ENCODE measurements at places on chromosomes 3 and 15.
A peak's percentile ranks its signal among the peaks of the same experiment; 100 is the strongest.

DNA sequence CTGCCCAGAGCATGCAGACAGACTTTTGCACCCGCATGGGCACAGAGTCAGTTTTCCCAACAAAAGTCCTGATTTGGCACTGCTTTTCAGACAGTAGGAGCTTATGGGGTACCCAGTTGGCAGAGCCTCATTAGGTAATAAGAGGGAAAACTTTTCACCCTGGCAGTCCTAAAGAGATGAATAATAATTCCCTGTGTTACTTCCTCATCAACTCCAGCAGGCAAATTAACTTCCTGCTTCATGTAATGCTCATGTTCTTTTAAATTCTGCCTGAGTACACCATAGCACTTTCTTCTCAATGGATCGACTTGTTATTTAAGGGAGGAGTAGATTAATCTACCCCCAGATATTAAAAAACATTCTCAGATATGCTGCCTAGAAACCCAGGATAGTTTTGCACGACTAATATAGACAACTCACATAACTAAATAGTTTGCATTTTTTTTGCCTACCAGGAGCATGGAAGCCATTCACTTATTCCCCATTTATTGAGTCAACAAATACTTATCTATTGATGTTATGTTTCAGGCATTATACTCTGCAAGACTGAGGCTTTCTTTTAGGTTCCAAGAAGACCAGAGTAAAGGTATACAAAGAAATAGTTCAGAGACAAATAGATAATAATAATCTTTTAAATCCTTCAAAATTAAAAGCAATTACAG is 214.5 kb downstream of the KCNMB2 start:
- no peak for DNase-seq

DNA sequence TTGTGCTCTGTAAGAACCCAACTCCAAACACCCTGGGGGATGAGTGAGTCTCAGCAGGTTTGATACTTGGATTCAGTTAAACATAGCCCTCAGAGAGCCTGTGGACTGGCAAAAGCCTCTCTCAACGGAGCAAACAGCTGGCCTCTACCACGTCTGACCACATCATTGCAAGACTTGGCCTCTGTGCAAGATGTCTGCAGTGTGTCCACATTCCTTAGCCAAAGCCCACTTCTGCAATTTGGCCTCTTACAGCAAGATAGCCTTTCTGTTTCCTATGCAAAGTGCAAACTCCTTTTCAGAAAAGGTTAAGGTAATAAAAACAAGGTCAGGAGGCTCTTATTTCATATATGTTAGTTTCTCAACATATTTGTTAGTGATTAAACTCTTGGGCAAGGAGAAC is 27.9 kb downstream of the FBN1 start:
- DNase-seq, result no peak

- DNase-seq, result no peak
These were observed 13.3 kb downstream of the SH2D7 start for GRCh38 chr15:78105476-78106241.

GRCh38 chr15:74799856-74800558 is 12.6 kb upstream of the LMAN1L start:
- DNase-seq, result peak; percentile 53

DNA sequence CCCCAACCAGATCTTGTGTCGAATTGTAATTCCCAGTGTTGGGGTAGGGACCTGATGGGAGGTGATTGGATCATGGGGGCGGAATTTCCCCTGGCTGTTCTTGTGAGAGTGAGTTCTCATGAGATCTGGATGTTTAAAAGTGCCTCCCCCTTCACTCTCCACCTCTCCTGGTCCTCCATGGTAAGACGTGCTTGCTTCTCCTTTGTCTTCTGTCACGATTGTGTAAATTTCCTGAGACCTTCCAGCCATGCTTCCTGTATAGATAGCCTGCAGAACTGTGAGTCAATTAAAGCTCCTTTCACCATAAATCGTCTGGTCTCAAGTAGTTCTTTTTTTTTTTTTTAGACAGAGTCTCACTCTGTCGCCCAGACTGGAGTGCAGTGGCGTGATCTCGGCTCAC is 42.3 kb downstream of the NR1D2 start:
- no peak for DNase-seq

GRCh38 chr3:36832406-36832805 is 68.1 kb upstream of the DCLK3 start:
- DNase-seq, result no peak

DNA sequence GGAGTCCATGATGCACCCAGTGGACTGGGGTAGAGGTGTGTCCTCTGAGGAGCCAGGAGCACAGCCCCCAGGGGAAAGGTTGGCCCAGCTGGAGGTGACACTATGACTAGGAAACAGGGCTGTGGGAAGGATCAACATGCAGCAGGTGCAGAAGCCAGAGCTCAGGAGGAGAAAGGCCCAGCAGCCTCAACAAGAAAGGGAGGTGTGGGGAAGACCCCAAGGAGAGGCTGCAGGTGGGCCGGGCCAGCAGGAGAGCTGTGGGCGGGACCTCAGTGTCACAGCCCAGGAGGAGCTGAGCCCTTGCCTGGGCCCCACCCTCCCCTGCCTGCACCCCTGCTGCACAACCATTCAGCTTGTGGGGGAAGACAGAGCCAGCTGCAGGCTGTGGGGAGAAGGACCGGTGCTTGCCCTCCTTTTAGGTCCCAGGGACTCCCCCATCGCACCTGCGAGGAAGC is 18.4 kb upstream of the KLF13 start:
- DNase-seq, result no peak

DNA sequence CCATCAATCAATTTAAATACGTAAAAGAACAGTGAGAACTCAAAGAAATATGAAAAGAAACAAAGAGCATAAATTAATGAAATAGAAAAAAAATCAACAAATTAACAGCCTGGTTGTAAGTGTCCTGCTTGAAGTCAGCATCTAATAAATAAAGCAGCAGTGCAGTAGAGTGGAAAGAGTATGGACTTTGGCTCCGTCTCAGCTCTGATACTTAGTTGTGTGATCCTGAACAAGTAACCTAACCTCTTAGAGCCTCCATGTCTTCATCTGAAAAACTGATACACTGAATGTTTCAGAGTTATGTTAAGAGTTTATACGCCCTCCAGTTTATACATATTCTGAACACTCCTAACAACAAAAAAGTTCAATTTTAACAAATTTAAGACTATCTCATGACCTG is 44.6 kb downstream of the TFDP2 start:
- DNase-seq, result no peak

DNA sequence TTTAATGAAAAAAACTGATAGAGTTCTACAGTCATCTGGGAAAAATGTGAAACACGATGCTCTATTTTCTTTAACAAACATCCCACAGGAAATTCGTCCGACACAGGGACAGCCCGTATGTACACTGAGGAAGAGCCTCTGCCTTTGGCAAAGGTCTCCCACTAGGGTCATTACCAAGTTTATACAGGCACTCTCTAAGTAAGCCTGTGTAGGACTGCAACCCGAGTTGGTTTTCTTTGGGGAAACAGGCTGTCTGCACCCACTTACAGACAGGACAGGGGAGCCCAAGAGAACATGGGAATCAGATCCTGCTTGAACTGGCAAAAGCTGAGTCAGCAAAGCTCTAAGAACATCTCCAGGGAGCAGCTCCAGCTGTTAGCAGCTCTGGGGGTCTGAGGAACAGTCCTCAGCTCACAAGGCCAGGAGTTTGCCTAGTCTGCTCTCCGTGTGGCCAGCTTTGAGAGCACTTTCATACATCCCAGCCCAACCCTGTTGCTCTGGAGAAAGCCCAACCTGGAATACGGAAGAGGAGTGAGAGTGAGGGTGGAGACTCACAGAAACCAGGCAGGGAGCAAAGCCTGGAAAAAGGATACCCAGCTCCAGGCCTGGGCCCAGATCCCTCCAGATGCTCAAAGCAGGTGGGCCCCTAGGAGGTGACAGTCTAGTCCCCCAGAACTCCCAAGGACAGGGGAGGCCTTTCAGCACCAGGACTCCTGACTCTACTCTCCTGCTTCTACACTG is 1.9 kb downstream of the TBC1D2B start:
- peak; percentile 88 for DNase-seq

- DNase-seq, result peak; percentile 59
These were observed 43.1 kb downstream of the DNASE1L3 start for GRCh38 chr3:58167431-58168351.

DNA sequence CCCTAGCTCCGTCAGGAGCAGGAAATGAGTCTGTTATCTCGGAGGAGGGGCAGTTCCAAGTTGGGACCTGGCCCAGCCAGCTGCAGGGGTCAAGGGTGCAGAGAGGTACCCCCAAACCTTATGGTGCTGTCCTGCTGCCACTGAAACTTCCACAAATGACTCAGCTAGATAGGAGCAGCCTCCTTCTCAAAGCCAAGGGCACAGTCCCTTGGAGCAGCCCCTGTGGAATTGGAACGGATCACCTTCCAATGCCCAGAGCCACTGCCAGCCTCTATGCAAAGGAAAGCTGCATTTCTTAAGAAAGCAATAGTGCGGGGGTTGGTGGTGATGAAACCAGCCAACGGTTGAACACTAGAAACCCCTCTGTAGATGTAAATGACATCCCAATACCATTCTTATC is 19.6 kb upstream of the LRRK1 start:
- no peak for DNase-seq

- DNase-seq, result no peak
These were observed 24.0 kb upstream of the AGBL1 start for GRCh38 chr15:86055688-86056087.

- DNase-seq, result no peak
These were observed 33.6 kb downstream of the DMXL2 start for GRCh38 chr15:51588966-51589365.

GRCh38 chr15:35023804-35024203 is 35.7 kb upstream of the ZNF770 start:
- DNase-seq, result no peak

- no peak for DNase-seq
These were observed 364.7 kb downstream of the FHIT start for GRCh38 chr3:60886518-60886917.

GRCh38 chr15:76363251-76363650 is 26.7 kb downstream of the ISL2 start:
- no peak for DNase-seq

DNA sequence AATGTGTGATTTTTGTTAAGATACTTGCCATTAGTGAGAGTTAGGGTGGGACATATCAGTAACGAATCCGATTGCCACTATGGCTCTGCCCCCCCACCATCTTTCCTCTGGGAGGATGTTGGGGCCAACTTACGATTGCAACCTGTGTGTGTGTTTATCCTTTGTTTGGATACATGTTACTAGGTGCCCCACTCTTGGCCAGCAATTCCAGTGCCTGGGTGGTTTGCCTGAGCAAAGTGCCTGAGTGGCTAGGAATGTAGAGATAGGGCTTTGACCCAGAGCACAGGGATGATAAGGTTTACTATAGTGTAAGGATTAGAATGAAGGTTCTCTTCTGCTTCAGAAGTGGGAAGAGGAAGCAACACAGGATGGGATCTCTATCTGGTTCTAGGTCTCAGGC is 231.8 kb downstream of the TP63 start:
- no peak for DNase-seq

DNA sequence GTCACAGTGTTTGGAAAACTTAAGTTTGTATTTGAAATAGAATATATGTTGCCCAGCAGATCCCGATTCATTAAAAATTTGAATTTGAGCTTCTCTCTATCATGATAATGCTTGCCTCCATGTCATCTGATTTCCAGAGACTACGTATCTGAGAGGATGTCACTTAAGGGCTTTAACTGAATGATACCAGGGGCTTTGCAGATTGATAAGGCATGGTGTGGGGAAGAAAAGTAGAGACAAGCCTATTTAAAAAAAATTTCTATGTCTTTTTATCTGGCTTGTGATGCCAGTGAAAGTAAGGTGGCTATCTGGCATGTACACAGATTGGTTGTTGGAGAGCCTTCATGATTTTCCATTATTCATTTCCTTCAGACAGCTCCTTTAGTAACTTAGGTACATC is 72.7 kb downstream of the UBE2E2 start:
- DNase-seq, result no peak

DNA sequence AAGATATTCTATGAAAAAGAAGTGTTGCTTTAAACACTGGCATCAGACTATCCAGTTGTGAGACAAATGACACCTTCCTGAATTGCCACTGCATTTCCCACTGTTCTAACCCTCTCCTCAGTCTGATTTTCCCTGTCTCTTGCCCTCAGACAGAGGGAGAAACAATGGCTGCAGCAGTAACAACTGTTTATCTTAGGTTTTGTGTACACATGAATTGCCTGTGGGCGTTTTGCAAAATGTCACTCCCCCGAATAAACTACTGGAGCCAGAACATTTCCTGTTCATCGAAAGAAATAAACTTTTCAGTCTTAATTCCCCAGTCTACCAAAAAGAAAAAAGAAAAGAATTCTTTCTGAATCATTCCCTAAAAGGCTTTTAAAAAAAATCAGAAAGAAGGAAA is 155.1 kb downstream of the MAGI1 start:
- DNase-seq, result peak; percentile 10

GRCh38 chr3:16171009-16171408 is 3.5 kb upstream of the GALNT15 start:
- DNase-seq, result no peak

- DNase-seq, result no peak
These were observed 54.7 kb downstream of the OXNAD1 start for GRCh38 chr3:16319723-16320122.

DNA sequence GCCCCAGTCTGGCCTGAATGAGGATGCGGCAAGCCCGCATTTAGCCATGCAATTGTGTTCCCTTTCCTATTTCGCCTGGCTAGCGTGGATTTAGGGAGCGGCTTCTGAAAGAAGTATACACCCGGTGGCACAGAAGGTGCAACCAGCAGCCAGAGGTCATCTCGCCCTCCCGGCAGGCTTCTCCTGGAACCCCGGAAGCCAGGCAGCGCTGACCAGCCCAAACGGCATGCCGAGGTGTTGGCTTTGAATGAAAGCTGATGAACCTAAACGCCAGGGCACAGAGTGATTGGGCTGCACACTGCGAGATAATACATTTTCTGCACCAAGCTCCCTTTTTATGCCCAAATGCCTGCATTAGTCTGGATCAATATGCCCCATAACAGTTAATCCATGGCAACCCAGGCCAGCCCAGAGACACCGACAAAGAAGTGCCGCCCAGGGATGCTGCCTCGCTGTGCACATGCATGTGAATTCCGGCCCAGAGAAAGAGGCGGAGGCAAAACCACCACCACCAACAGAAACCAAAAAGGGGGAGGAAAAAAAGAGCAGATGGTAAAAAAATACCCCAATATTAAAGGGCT is 1.4 kb downstream of the SRGAP3 start:
- DNase-seq, result no peak

DNA sequence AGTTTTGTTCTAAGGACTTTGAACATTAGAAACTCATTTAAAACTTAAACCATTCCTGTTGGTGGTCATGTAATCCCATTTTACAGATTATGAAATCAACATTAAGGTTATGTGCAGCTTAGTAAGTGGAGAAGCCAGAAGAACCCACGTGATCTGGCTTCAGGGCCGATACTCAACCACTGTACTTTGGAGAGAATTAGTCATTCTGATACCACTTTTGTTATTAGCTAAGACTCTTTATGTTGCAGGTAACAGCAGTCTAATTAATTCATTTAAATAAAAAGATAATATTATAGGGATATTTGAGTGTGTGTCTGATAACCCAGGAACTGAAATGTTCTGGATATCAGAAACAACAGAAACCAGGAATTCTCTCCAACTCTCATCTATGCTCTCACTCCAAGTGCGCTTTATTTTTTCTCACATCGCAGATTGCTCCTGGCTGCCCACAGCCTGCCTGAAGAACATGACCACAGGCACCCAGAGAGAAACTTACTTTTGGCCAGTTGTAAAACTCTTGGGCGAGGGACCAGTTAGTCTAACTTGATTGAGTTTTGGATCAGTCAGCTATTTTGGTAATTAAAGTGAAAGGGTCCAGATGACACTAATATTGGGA is 25.2 kb downstream of the UBE2E1 start:
- DNase-seq, result no peak

Measured in HFFc6 (cell line).